ENCODE measurements at places on chromosomes 1 and 21.

DNA sequence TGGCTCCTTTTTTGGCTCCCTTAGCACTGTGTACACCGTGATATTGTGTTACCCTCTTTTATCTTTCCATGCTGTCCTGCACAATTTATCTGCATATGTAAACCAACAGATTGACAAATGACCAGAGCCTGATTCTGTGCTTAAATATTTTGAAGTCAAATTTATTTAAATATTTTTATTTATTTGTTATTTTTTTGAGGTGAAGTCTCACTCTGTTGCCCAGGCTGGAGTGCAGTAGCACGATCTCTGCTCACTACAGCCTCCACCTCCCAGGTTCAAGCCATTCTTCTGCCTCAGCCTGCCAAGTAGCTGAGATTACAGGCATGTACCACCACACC is 12.8 kb downstream of the PMF1 start:
- no peak for DNase-seq

DNA sequence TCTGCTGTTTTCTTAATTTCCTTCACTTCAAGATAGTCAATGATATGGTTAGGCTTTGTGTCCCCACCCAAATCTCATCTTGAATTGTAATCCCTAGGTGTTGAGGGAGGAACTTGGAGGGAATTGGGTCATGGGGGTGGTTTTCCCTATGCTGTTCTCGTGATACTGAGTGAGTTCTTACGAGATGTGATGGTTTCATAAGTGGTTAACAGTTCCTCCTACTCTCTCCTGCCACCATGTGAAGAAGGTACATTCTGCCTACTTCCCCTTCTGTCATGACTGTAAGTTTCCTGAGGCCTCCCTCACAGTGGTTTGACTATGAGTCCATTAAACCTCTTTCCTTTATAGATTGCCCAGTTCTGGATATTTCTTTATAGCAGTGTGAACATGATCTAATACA is 74.0 kb upstream of the SAMSN1 start:
- no peak for DNase-seq

DNA sequence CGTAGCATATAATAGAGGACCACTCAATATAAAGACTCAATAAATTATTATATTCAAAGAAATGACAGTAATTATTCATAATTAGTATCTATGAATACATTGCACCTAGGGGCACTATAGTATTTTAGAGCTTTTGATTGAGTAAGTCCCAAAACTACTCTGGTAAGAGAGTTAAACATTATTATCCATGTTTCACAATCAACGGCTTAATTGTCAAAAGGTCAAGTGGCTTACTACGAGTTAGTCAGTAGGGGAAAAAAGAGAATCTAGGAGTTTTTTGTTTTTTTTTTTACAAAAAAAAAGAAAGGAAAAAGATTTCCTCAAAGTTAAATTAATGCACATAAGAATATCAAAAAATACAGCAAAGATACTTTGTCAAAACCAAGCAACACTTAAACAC is 20.4 kb upstream of the LAMC1 start:
- DNase-seq, result no peak

DNA sequence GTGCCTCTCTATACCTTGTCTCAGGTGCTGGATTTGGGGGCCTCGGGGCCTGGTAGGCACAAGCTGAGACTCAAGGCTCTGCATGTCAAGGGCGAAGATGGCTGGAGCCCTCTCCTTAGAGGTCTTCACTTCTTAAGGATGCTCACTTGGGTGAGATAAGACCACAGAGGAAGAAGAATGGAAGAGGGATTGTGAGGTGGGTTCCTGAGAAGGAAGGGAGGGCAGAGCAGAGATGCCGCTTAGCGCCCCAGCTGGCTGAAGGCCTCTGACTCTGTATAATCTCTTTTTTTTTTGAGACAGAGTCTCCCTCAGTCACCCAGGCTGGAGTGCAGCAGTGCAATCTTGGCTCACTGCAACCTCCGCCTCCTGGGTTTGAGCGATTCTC is 32.2 kb downstream of the SOX13 start:
- no peak for DNase-seq

GRCh38 chr1:111604931-111605330 is 14.7 kb upstream of the RAP1A start:
- no peak for DNase-seq

GRCh38 chr21:39972471-39972870 is 105.2 kb downstream of the PCP4 start:
- no peak for DNase-seq

DNA sequence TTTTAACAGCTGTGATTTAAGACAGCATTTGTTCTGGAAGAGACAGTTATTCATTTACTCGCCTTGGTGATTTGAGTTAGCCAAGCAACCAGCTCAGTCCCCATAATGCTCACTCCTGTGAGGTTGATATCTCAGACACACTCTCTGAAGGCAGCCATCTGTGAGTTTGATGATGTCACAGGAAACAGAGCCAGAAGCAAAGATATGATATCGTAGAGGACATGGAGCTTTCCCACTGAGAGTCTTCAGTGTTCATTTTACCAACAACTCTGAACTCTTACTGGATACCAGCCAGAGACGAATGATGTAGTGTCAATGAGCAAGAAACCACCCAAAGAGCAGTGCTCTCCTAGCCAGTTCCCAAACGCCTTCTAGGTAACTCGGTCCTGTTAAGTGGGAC is 219.4 kb downstream of the SLC35F3 start:
- DNase-seq, result no peak
